ENCODE measurements at places on chromosomes 2 and 18.

DNA sequence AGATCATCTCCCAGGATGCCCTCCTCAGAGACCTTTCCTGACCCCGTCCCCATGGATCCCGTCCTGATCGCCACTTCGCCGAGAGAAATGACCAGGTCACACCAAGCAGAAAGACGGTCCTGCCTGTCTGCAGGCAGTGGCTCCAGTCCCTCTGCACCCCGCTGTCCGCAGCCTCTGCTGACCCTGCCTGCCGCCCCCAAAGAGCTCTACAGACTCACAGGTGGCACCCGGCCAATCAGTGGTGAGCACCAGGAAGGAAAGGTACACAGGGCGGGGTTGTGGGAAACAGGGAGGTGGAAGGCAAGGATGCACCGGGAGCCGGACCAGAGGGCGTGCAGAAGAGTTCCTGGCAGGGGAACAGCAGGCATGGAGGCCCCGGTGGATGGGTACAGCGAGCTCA lies 94.8 kb downstream of the NDUFA10 start:
- DNase-seq, result no peak

DNA sequence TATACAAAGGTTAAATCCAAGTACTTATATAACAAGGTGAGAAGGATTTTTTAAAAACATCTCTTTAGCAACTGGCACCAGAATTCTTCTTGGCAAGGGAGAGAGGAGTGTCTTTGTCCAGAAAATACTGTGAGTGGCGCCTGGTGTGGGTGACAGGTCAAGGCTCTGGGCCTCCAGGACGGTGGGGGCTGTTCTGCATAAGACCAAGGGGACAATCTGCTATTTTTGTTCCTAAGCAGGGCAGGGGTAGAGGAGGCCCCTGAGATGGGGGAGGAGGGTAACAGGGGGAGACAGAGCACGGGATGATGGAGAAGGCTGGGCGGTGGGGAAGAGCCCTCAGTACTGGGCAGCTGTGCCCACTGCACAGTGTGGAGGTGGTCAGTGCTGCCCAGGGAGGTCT lies 51.6 kb upstream of the TAF1B start:
- DNase-seq, result no peak

DNA sequence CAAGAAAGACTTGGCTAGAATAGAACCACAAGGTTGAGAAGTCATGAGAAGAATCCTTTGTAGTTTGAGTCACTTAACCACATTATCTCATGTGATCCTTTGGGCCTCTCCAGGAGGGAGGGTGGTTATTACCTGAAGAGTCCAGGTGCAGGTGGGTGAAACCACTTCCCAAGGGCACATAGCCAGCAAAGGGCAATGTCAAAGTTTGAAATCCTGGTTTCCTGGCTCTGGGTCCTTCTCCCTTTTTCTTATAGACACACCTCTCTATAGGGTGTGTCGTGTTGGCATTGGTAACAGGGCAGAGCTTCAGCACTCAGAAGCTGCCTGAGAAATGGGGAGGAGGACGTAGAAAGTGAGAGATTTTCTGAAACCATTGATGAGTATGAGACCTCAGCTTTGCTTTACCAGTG lies 137.9 kb downstream of the MGAT5 start:
- no peak for DNase-seq

DNA sequence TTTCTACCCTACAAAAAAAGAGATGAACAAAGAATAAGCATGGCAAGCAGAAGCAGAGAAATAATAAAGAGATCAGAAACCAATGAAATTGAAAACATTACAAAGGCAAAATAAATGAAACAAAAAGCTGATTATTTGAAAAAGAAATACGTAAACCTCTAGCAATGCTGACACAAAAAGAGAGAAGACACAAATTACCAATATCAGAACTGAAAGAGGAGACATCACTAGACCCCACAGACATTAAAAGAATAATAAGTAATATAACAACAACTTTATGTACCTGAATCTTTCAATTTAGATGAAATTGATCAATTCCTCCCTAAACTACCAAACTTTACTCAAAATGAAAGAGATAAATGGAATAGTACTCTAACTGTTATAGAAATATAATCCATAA lies 75.9 kb downstream of the TMEM163 start:
- DNase-seq, result no peak

GRCh38 chr2:152242787-152243472 lies 67.4 kb upstream of the STAM2 start:
- DNase-seq, result no peak
